COR-L47 (cell line): ENCODE measurements at places on chromosomes 4 and X.

GRCh38 chr4:138398322-138398721 is 156.2 kb upstream of the SLC7A11 start:
- peak; percentile 94 for DNase-seq

DNA sequence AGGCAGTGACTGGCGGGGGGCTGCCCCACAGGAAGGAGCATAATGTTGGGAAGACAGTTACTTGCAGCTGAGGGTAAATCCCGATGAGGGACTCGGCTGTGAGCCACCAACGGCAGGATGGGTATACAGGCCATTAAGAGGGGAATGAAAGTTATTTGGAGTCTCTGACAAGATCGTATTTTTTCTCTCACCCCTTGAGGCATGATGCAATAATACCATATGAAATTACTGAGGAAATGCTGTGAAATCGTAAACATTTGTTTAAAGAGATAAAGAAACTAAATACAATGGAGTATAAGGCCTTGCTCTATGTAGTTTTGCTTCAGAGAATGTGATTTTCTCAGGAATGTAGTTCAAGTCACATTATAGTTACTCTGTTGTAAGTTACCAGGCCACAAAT is 12.7 kb downstream of the IL1RAPL1 start:
- no peak for DNase-seq

DNA sequence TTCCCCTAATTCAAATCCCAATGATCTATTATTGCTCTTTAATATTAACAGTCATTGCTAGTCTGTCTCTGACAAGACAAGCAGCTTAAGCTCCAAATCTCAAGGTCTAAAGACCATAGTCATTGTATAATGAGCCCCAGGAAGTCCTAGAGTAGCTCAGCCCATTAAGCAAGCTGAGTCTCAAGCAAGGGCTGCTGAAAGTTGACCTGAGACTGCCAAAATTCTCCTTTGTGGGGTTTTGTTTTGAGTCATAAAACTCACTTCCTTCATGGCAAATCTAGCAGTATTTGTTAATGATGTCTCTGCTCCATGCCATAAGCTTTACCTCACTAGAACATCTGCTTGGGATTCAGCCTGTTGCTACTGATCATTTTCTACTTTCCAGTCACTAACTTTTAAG is 313.2 kb downstream of the ANTXR2 start:
- no peak for DNase-seq

DNA sequence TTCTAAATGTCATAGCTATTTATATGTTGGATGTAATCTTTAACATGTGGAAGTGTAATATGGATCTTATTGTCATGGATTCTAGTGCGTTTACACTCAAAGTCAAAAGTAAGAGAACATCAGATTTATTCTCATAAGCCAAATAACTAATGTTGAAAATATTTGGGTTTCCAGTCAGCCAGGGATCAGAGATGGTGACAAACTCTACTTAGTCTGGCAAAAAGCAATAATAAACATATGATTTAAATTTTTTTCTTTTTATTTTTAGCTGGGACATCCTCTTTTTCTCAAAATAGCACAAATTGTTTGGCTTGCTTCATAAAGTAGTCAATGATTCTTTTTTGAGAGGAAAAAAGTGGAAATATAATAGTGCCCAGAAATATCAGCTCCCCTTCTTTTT is 392.3 kb downstream of the ARHGAP24 start:
- no peak for DNase-seq

DNA sequence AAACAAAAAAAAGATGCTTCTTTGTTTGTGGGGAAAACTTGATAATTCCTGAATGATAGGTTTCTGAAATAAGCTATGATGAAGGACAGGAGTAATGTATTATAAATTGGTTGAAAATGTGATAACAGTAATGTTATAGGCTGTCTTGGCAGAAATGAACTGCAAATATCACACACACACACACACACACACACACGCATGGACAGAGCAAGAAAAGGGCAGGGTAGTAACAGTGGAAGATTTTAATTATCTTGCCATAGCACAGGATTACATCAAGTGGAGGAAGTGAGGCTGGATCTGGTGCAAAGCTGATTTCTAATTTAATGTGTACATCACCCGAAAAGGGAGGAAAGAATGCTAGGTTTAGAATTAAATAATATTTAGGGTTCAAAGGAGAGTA is 97.5 kb upstream of the CXXC4 start:
- DNase-seq, result no peak

GRCh38 chr4:110518889-110519490 is 43.0 kb downstream of the ENPEP start:
- DNase-seq, result no peak

- DNase-seq, result no peak
Measured at GRCh38 chr4:108833046-108833445, 70.2 kb upstream of the ETNPPL start.

- DNase-seq, result no peak
Measured at GRCh38 chr4:155822572-155822971, 43.5 kb downstream of the ASIC5 start.

DNA sequence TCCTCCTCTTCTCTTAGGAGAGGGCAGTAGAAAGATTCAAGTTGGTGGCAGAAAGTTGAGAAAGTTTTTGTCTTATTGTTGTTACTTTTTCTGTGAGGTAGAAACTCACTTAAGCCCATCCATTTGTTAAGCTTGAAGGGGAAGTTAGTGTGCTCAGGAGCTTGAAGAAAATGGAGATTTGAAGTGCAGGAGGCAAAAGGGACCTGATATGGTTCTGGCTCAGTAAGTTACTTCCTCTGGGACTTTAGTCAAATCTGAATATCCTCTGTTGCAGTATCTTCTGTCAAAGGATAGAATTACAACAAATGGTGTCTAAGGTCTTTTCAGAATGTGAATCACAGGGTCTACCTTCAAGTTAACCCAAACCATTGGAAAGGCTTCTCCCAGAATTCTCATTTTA is 46.2 kb downstream of the CXCL13 start:
- no peak for DNase-seq

GRCh38 chr4:102252171-102252570 is 93.1 kb downstream of the SLC39A8 start:
- DNase-seq, result no peak

DNA sequence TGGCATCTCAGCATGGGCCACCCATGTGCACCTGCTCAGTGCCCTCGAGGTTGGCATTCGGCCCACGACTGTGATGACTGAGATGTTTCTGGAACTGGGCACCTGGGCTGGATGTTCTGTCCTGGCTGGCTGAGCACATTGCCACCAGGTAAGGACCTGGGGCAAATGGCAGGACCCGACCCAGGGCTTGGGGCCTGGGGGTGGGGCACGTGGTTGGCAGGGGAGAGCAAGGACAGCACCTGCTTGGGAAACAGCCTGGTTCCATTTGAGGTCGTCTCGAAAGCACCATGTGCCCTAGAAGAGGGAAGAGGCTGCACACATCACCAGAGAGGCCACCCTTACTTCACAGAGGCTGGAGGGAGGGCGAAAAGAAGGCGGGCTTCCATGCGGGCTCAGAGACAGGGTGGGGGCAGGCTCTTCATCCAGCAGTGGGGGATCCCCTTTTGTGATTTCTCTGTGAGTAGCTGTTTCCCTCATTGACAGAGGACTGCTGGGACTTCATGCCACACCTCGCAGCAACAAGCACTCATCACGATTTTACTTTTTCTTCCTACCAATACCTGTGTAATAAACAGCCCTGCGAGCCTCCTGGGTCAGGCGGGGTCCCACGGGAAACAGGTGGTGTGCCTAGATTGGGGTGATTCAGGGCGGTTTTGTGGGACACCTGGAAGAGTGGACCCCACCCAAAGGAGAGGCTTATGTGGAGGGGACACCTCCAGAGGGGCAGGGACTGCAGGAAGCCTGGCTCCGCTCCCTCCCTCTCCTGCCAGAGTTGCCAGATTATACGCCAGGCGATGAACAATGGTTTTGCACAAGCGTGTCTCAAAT is 12.0 kb downstream of the TMEM187 start:
- DNase-seq, result no peak

DNA sequence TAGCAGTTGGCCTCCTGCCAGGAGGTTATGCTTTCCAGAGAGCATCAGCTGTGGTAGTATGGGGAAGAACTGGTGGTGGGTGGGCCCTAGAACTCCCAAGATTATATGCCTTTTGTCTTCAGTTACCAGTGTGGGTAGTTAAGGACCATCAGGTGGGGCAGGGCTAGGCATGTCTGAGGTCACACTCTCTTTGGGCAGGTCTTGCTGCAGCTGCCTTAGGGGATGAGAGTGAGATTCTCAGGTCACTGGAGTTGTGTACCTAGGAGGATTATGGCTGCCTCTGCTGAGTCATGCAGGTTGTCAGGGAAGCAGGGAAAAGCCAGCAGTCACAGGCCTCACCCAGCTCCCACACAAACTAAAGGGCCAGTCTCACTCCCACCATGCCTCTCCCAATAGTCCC is 172.9 kb upstream of the GYPA start:
- no peak for DNase-seq

DNA sequence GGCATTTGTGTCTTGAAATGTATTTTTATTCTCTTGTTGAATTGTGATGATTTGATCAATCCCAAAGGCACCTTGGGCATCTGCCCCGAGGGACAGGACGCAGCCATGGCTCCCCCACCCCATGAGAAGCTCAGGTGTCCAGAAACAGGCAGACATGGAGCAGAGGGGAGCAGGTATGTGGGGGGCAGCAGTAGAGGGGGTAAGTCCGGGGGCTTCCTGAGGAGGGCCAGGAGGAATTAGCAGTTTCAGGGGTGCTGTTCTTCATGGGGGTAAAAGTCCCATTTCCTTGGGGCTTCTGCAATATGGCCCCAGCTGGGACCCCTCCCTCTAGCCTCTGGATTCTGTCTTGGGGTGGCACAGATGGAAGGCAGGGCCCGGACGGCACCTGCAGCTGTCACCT is 67.0 kb upstream of the HMX1 start:
- no peak for DNase-seq

- no peak for DNase-seq
Measured at GRCh38 chr4:14293582-14293981, 666.1 kb upstream of the BOD1L1 start.

- DNase-seq, result no peak
Measured at GRCh38 chrX:3485727-3486126, 139.3 kb upstream of the MXRA5 start.

DNA sequence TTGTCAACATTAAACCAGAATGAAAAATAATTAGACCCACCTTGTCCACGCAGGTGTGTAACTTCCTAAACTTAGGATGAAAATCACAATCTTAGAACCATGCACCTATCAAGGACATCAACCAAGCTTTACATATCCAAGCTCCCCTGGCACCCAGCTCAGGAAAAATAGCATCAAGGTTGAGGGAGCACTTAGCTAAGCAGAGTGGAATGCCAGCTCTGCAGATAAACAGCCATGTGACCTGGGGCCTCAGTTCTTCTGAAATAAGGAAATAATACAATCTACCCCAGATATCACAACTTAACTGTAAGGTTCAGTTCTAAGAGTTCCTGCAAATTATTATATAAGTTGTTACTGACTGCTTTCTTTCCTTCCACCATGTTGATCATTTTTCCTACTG is 64.7 kb downstream of the DHX15 start:
- DNase-seq, result no peak

- DNase-seq, result no peak
Measured at GRCh38 chr4:124883632-124884031, 171.1 kb upstream of the ANKRD50 start.

DNA sequence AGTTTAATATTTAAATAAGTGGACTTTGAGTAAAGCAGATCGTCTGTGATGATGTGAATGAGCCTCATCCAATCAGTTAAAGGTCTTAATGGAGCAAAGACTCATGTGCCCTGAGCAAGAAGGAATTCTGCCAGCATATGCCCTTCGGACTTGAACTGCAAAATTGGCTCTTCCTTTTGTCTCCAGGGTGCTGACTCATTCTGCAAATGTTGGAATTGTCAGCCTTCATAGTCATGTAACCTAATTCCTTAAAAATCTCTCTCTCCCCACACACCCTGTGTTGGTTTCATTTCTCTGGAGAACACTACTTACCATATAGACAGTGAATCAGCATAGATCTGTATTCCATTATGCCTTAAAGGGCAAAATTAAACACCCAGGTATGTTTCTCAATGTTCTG is 609.8 kb upstream of the GALNTL6 start:
- DNase-seq, result no peak

- peak; percentile 26 for DNase-seq
Measured at GRCh38 chr4:112604589-112604988, 32.1 kb downstream of the ZGRF1 start.

GRCh38 chrX:28638775-28639174 is 51.5 kb downstream of the IL1RAPL1 start:
- DNase-seq, result no peak
